ENCODE measurements at places on chromosomes 11 and 22.
A peak's percentile ranks its signal among the peaks of the same experiment; 100 is the strongest.

- no peaks in the 10 kb centered on the region for H3K4me1 ChIP-seq
- no peak overlapping the region for H3K27ac ChIP-seq
- no peaks in the 10 kb centered on the region for H3K36me3 ChIP-seq
- H3K27me3 ChIP-seq: peaks cover 27% of the 10 kb centered on the region
These were observed 390 bp upstream of the FGF3 start for GRCh38 chr11:69819541-69820070.

DNA sequence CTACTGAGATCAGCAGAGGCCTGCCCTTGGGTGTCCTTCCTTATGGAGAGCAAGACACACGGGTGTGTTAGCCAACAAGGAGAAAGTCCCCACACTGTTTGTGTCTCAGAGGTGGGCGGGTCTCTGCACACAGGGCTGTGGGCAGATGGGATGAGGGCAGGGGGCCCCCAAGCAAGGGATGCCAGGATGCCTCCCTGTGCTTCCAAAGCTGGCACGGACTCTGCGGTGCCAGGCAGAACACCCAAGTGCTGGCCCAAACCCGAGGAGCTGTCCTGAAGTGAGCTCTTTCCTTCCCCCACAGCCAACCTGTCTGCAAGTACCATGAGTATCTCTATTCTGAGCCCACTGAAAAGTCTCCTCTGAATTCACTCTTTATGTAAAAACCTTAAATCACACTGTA is 273.3 kb downstream of the CTTN start:
- H3K36me3 ChIP-seq: no peaks in the 10 kb centered on the region
- H3K27ac ChIP-seq: no peak overlapping the region
- no peaks in the 10 kb centered on the region for H3K4me1 ChIP-seq
- H3K4me3 ChIP-seq: no peak overlapping the region

DNA sequence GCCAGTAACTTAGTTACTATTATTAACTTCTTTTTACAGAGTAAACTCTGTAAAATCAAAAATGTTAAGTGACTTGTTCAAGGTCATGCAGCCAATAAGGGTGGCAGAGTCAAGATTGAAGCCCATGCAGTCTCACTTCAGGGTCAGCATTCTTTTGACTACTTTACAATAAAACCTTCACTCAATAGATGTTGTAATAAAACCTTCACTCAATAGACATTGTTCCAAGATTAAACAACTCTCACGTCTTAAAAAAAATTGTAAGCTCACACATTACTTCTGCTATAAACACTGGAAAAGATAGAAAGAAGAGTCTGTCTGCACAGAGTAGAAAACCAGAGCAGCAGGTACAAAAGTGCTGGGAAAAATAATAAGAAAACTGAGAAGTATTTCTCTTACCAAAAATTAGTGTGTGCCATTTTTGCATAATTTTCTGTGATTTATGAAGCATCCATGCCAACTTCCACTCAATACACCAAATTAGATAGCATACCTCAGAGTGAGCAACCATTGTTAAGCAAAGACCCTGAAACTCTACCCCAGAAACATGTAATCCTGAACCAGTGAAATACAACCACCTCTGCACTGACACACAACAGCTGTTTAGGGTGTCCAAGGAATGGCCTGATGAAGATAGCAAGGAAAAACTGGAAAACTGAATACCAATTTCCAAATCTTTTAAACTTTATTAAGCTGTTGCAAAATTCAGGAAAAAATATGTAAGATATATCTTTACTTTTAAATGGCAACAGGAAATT is 4.9 kb upstream of the SOX6 start:
- H3K27ac ChIP-seq: no peak overlapping the region
- no peak for DNase-seq
- no peaks in the 10 kb centered on the region for H3K27me3 ChIP-seq

DNA sequence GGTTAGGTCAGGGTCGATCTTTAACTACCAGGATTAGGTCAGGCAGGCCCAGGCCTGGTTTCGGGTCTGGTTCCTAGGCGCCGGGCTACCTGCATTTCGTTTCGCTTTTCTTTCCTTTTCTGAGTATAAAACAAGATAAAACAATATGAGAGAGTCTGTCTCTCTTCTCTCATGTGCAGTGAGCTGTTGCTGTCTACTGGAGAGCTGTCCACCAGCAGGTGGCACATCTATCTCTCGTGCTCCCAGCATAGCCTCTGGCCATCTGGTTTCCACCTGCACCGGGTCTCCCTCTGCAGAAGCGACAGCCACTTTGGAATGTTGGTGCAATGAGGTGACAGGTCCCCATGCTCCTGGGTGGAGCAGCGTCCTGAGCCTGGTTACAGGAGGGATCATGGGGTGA is 27.6 kb downstream of the RIBC2 start:
- H3K4me1 ChIP-seq: peaks cover 12% of the 10 kb centered on the region
- no peak overlapping the region for H3K27ac ChIP-seq
- peak overlapping the region; percentile 34 for H3K4me3 ChIP-seq
- DNase-seq: peak; percentile 7

DNA sequence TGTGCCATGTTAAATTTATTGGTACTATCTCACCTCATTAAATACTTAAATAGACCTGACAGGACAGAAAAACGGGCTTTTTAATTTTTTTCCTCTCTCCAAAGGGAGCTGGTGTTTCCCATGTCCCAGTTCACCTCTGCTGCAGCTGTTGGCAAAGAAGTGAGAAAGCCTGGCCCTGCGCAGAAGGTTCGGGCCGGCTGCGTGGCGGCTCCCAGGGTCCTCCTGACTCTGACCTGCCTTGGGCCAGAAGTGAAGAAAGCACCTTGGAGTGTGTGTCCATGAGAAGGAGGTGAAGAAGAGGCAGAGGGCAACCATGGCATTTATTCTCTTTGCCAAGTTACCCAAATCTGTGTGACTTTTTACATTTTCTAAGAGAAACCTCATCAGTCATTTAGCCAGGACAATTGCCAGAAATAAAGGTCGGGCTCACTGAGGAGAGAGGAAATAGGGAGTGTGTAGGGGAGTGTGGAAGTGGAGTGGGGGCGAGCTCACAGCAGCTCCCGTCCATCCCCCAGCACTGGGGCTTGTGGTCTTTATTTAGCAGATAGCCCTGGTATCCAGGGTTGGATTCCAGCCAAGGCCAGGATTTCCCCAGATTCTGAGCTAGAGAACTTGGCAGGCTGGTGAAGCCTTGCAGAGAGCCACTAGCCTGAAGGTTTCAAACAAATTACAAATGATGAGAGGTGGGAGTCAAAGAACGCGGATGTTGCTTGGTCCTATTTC is 102.4 kb upstream of the CADM1 start:
- H3K4me1 ChIP-seq: no peaks in the 10 kb centered on the region
- H3K36me3 ChIP-seq: no peaks in the 10 kb centered on the region
- no peak for DNase-seq
- H3K4me3 ChIP-seq: no peak overlapping the region
- H3K27me3 ChIP-seq: no peaks in the 10 kb centered on the region
- H3K27ac ChIP-seq: no peak overlapping the region

DNA sequence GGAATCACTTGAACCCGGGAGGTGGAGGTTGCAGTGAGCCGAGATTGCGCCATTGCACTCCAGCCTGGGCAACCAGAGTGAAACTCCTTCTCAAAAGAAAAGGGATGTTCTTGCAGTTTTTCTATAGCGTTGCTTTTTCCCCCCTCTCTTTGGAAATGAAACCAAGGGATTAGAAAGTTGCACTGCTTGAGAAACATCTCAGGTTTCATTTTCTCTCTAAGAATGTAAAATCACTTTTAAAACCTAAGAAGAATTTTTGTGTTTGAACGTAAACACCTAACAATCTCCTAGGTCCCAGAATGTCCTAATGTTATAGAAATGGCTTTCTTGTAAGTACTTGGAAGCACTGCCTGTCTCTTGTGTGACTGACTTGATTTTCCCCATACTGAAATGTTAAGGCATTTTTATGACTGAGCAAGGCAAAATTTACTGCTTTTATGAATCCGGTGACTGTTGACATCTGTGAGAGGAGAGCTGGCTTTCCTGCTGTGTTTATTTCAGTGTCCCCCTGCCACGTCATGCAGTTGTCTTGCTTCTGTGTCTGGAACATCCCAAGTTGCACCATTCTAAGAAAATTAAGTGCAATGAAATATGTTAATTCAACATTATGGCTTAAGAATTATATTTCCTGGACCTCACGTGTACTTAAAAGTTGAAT is 37.7 kb downstream of the NF2 start:
- peak overlapping the region; percentile 62 for H3K27ac ChIP-seq
- no peaks in the 10 kb centered on the region for H3K27me3 ChIP-seq
- DNase-seq: no peak
- peaks cover 32% of the 10 kb centered on the region for H3K4me1 ChIP-seq
- no peak overlapping the region for H3K4me3 ChIP-seq

DNA sequence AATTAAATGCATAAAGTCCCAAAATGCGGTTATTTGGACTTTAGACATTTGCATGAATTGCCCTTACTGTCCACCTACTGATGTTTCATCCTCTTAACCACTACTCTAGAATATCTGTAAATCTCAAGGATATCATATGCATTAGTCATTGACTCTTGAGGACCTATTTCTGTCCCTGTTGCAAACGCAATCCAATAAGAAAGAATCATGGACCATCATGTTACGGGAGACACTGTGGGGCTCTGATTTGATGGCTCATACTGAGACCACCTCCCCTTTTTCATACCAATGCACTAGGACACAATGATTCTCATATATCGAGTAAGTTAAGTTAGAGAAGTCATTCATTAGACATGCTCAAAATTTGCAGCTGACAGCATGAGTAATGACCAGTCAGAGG is 14.4 kb downstream of the POU2AF2 start:
- no peak for DNase-seq
- peaks cover 27% of the 10 kb centered on the region for H3K27me3 ChIP-seq
- no peak overlapping the region for H3K27ac ChIP-seq
- no peaks in the 10 kb centered on the region for H3K36me3 ChIP-seq
- no peaks in the 10 kb centered on the region for H3K4me1 ChIP-seq

- no peak overlapping the region for H3K27ac ChIP-seq
- no peak overlapping the region for H3K4me3 ChIP-seq
- peaks cover 7% of the 10 kb centered on the region for H3K4me1 ChIP-seq
- DNase-seq: no peak
- H3K27me3 ChIP-seq: no peaks in the 10 kb centered on the region
These were observed 19.1 kb downstream of the TAB1 start for GRCh38 chr22:39418696-39419095.

- H3K27me3 ChIP-seq: no peaks in the 10 kb centered on the region
- no peak overlapping the region for H3K4me3 ChIP-seq
- no peak for DNase-seq
- H3K36me3 ChIP-seq: peaks cover 4% of the 10 kb centered on the region
These were observed 293.5 kb downstream of the TBC1D22A start for GRCh38 chr22:47055921-47056320.

DNA sequence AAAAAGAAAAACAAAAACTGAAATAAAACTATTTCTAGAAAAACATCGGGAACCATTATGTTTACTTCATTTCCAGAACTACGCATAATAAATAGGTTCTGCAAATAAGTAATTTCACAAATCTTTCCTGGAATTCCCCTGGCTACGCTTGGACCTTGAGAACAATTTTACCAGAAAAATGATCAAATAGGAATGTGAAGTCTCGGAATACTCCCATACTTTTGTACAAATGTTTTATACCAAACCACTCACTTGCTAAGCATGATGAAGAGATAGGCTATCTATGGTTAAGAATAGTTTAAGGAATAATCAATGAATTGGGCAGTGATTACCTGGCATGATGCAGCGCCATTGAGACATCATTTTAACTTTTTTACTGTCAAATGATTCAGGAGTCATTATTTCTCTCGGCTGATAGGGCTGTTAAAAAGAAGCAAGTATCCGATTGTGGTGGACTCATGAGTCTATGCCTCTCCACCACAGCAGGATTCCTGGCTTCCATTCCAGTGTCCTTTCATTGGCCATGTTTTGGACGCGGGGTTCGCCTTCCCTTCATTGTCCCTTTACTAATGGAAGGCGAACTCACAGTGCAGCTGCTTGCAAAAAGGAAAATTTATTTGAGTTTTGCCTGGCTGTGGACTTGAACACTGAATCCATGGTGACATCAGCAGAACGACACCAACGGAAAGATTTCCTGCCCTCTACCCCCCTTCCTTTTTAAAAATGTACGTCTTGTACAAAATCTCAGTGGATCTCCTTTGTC is 39.9 kb upstream of the BLID start:
- H3K4me1 ChIP-seq: no peaks in the 10 kb centered on the region
- H3K36me3 ChIP-seq: no peaks in the 10 kb centered on the region
- H3K4me3 ChIP-seq: no peak overlapping the region
- no peak overlapping the region for H3K27ac ChIP-seq
- peaks cover 10% of the 10 kb centered on the region for H3K27me3 ChIP-seq
- no peak for DNase-seq

DNA sequence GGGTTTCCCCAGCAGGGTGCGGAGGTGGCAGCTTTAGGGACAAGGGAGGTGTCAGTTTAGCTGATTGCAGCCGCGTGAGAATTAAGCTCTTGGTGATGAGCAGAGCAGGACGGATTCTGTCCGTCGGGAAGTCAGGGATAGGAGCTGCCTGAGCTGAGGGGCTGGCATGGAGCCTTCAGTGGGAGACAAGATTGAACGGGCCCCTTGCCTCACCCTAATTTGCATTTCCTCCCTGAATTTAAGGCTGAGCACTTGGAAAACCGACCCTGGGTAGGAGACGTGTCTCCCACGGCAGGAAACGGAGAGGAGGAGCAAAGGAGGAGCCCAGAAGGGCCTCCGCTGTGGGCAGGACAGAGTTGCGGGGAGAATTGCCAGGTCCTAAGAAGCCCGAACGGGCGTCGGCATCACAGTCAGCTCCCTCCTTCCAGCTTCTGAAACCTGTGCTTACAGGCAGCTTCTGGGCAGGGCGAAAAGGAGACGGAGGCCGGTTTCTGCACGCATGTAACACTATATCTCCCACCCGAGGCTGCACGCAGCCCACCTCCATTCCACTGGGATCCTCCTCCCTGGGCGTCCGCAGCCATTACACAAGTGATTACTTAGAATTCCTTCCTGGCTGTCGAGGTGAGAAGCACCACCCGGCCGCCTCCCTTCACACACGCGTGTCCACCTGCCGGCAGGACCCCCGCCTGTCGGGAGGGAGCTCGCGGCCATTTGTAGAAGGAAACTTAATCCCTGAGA is 345.8 kb downstream of the BRD1 start:
- H3K36me3 ChIP-seq: peaks cover 1% of the 10 kb centered on the region
- no peak for DNase-seq
- H3K27ac ChIP-seq: no peak overlapping the region
- no peaks in the 10 kb centered on the region for H3K27me3 ChIP-seq
- H3K4me1 ChIP-seq: no peaks in the 10 kb centered on the region

DNA sequence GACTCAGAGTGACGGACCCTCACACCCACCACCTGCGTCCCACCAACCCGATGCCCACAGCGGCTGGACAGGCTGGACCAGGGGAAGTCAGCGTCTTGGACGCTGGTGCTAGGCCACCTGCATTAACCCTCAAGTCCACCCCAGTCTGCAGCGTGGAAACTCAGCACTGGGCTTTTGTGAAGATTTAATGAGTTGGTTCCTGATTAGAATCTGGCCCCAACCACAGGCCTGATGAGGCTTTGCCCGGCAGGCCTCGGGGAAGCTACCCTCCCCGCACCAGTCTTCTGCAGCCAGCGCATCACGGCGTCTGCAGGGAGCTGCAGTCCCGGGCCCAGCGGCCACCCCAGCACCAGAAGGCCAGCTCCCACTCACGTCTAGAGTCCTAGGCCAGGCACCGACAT is 101.0 kb downstream of the BRD1 start:
- H3K4me3 ChIP-seq: no peak overlapping the region
- peaks cover 5% of the 10 kb centered on the region for H3K4me1 ChIP-seq
- no peak overlapping the region for H3K27ac ChIP-seq
- no peak for DNase-seq
- no peaks in the 10 kb centered on the region for H3K36me3 ChIP-seq
- peaks cover 16% of the 10 kb centered on the region for H3K27me3 ChIP-seq

- H3K36me3 ChIP-seq: no peaks in the 10 kb centered on the region
- H3K4me3 ChIP-seq: no peak overlapping the region
- no peaks in the 10 kb centered on the region for H3K4me1 ChIP-seq
These were observed 5.7 kb downstream of the LRRC10B start for GRCh38 chr11:61514050-61514917.

All from activated T-helper 1 cell treated with anti-CD3 and anti-CD28 coated beads, Interleukin-12 subunit alpha, Interleukin-12 subunit beta, Interleukin-2, Interleukin-4 antibody, amounts not matched to agents 30 ng/mL and 10 ng/mL and 1 ng/mL, durations not matched to agents 14 hours and 24 hours and 36 hours (primary cell).